Sciatic nerve (tissue), 2 donors: ENCODE measurements at places on chromosomes 16 and 17. TPM values are rescaled to one million over a fixed set of nuclear protein-coding genes. Genes with fewer than 3 reads are reported as not detected.

The DNASE1L2 gene
- 1.6 TPM for total RNA-seq

The ADAM11 gene
- total RNA-seq: 0.53 TPM

DNA sequence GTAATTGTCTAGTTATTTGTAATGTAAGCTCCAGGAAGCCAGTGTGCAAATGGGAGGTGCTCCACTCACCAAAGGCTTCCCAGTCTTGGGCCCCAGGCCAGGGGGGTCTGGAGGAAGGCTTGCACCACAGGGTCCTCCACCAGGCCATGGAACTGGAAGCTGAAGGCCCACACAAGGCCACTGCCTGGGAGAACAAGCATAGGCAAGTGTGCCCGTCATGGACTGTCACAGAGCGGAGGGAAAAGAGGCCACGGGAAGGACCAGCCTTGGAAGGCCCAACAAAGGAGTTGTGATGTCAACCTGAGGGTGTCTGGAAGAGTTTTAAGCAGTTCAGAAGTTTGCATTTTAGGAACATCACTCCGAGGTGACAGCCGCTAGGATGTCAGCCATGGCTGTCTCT lies 3.0 kb upstream of the SRRM2 start:
- DNase-seq: no peak

The TSNAXIP1 gene
- total RNA-seq: 1.5 TPM

The ZG16 gene
- not detected for total RNA-seq

GRCh38 chr17:44788139-44788538 lies 29.4 kb downstream of the ADAM11 start:
- peak; percentile 38 for DNase-seq

GRCh38 chr17:2485543-2485942 lies 26.1 kb downstream of the METTL16 start:
- no peak for DNase-seq

GRCh38 chr17:74430706-74431567 lies 951 bp upstream of the GPRC5C start:
- peak; percentile 84 for DNase-seq

DNA sequence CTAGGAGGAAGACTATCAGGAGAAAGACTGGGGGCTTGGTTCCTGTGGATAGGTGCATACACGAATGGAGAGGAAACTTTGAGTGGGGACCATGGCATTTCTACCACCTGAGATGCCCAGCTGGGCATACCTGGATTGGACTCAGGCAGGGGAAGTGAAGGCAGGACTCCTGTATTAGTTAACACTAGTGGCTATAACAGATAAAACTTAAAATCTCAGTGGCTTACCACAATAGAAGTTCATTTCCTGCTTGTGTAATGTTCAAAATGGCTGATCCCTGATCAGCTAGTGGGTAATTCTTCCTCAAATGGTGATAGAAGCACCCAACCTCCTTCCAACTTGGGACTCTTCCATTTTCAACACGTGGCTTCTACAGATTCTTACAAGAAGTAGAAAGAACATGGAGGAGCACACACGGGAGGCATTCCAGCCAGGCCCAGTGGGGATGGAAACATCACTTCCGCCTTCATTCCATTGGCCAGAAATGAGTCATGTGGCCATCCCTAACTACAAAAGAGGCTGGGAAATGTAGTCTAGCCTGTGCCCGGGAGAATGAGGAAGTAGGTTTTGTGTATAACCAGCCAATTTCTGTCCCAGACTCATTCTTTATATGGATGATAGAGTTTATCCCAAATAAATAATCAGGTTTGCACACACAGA lies 112.1 kb downstream of the UTP18 start:
- DNase-seq: no peak

The PLD6 gene
- 7.6 TPM for total RNA-seq
